ENCODE measurements at places on chromosomes 5 and 9.

DNA sequence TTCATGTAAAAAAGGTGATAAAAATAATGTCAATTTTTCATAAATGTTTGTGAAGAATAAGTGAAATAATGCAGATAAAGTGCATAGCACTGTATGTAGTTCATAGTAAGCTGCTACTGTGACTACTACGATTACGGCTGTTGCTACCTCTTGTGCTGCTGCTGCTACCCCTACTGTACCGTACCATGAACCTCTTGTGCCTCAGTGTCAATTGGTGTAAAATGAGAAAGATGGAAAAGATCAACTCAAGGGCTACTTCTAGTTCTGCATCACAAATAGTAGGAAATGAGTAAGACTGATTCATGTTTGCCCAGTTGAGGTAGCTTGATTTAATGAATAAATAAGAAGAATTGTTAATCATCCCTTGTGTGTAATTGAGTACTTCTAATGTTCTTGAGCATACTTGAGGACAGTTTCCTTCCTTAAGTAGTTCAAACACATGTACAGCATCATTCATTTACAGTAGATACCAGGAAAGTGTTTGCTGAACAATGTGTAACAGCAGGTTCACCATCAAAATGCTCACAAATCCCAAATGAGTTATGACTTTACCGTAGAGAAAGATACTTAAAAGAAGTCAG is 200.0 kb upstream of the ATP10B start:
- DNase-seq: no peak

DNA sequence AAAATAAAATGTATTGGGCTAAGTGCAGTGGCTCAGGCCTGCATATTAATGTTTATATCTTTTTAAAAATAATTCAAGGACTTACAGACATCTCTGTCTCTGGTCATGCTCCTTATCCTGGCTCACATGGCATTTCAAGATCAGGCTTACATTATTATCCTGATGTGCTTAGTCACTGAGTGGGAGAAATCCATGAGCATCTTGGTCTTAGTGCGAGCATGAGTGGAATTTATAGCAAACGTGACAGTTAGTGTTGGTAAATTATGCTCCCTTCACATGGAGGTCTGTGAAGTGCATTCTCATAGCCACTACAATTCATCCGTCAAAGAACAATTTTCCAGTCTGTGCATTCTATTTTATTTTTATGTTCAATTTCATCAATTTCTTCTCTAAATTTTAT is 237.8 kb upstream of the EDIL3 start:
- no peak for DNase-seq

DNA sequence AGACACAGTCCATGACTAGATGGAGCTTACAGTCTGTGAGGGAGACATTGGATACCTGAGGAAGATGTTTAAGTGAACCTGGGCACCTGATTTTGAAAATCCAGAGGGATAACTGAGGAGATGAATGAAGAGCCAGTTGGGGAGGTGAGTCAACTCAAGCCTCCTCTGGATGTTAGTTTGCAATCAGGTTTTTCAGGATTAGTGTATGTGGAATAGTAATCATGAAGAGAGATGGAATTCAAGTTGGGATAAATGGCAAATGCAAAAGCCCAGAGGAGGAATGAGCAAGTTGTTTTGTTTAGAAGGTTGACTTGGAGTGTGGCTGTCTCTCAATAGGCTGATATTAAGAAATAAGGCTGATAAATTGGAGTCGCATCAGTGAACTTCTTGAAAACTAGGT is 28.9 kb downstream of the PRDM6 start:
- no peak for DNase-seq

DNA sequence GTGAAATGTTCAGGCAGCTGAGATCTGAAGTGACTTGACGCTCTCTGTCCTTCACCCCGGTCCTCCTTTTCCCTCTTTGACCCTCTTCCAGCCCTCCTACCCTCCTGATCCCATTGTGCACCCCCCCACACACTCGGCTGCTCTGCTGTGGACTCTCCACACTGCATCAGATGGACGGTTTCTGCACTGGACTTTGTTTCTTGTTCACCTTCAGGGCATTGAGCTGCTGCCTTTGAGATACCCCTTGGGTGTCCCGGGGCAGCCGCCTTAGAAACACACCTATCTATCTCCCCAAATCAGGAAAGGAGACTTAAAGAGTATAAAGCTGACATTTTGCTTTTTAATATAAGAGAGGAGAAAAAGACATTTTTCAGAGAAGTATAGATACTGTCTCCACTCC is 27.5 kb downstream of the AMBP start:
- DNase-seq: no peak

- no peak for DNase-seq
Measured at GRCh38 chr5:99936911-99937310, 598.3 kb upstream of the FAM174A start.
